MCF 10A (cell line): ENCODE measurements at places on chromosomes 1 and 21. TPM values are rescaled to one million over a fixed set of nuclear protein-coding genes. Genes with fewer than 3 reads are reported as not detected.

GRCh38 chr1:78856096-78856495 lies 150.4 kb downstream of the ADGRL4 start:
- no peak for DNase-seq

GRCh38 chr1:18893120-18893519 lies 9.2 kb downstream of the ALDH4A1 start:
- no peak for DNase-seq

DNA sequence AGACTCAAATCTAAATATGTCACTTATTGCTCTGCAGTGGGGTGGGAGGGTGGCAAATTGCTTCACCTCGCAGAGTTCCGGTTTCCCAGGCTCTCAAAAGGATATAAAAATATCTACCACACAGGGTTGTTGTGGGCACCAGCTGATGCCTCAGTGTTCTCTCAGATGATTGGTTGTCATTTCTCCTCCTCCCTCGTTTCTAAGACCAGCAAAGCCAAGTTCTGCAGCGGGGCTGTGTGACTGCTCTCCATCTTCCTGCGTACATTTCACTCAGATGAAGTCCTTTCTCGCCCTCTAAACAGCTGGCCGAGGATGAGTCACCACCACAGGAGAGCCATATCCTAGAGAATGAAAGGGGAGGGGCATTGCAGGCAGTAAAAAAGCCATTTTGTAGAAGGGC lies 35.0 kb upstream of the VWA5B1 start:
- peak; percentile 45 for DNase-seq

- no peak for DNase-seq
Observed at GRCh38 chr1:224169718-224170270, 13.2 kb upstream of the DEGS1 start.

DNA sequence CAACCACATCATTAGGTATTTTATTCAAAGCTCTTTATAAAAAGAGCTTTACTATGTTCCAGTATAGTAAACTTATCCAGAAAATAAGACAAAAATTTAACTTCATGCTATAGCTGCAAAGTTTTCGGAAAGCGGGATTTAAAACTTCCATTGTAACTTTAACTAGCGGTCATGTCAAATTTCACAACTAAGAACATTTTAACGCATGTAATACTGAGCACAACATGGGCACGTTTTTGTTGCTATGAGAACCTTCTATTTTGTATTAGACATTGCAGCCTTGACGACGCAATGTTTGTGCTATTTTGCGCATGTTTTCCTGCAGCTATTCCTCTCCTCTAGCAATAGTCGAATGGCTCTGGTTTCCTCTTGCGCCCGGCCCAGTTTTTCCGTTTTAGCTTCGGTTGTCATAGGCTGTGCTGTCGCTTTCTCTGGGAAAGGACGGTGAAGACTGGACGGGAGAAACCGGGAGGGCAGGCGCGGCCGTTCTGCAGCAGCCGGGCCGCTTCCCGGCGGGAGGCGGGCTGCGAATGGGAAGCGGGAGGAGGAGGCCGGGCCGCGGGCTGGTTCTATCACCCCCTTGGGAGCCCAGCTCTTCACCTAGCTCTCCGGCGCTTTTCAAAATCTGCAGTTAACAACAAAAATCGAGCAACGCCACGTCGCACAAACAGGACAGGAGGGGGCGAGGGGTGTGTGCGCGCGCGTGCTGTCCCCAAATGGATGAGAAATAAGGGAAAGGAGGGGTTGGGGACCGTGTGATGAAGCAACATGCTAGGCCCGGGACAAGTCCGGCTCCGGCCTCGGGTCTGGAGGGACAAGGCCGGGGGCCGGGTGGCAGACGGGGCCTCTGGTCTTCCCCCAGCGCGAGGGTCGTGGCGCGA lies 105.3 kb upstream of the HNRNPU start:
- DNase-seq = peak; percentile 95

- no peak for DNase-seq
Observed at GRCh38 chr1:225409051-225409450, 18.8 kb downstream of the LBR start.

DNA sequence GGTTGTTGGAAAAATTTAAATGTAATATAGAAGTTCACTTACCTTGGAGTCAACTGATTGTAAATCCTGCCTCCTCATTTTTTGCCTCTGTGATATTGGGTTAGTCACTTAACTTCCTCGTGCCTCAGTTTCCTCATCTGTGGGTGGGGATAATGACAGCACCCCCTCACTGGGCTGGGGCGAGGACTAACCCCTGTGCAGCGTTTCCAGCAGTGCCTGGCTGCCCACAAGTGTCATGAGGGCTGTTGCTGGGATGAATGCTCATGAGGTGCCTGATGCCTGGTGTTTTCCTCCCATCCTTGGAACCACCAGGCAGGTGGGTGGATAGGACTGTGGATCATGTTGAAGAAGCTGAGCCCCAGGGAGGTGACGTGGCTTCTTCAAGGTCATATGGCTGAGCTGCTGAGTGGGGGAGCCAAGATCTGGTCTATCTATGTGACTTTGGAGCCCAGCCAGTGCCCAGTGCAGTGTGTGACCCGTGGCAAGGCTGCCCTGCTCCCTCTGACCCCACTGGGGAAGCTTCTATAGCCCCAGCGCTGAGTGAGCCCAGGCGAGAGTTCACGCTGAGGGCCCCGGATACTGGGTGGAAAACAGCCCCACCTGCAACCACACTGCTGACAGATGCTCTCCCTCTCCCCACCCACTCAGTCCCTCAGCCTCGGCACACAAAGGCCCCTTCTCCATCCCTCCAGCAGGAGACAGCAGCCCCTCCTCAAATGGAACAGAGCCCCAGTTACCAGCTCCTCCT lies 446.0 kb downstream of the PTPRU start:
- no peak for DNase-seq

DNA sequence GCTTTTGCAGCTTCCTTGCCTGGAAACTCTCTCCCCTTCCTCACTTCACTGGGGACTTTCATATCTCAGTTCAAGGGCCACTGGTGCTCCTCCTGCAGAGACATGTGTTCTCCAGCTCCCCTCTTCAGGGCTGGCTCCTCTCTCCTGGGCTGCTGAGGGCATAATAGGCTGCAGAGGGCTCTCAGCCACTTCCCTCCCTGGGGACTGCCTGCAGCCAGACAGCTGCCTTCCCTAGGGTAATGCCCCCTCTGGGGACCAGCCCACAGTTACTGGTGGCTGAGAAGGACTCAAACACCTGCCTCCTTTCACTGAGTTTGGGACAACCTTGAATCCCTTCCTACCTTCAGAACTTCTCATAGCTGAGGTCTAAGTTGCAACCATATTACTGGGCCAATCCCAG lies 104.8 kb upstream of the POU3F1 start:
- no peak for DNase-seq

- DNase-seq = no peak
Observed at GRCh38 chr1:177925006-177925405, 44.9 kb downstream of the SEC16B start.

DNA sequence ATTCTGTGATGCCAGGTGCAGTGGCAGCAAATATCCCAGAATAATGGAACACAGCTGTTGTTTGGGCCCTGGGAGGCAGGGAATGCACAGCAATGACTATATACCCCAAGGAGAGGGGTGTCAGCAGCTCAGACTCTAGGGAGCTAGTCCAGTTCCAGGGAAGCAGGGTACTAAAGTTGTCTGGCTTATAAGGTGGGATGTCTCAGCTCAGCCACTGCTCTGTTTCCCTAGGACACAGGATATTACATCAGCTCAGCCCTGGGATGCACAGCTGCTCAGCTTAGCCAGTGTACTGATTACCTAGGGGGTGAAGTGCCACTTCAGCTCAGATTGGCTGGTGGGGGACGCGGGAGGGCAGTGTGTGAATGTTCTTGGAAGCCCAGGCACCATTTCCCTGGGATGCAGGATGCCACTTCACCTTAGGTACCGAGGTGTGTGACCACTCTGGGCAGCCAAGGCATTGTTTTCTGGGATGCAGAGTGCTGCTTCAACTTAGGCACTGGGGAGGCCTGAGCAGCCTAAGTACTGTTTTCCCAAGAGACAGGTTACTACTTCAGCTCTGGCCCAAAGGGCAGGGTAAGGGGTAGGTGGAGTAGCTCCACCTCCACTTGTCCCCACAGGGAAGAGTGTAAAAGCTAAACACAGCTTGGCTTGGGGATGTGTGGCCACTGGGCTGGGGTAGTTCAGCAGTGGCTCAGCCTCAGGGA lies 59.4 kb downstream of the DIPK1A start:
- no peak for DNase-seq

DNA sequence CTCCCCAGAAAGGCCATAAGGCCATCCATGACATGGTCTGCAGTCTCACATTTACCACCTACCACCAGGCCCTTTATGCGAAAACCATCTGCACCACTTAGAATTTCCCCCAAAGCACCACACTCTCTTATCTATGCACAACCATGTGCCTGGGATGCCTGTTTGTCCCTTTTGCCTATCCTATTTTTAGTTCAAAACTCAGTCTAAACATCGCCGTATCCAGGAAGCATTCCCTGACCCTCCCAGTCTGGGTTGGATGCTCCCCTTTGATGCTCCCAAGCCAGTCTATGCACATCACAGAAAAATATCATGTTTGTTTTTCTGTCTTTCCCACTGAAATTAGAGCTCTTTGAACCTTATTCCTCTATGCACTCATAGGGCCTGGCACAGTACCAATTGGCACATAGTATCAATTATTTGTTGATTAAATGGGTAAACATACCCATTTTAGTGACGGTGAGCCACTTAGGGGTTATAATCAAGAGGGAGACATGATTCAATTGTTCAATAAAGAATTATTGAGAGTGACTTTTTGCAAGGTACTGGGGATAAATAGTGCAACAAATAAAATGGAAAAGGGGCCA lies 6.7 kb downstream of the MPL start:
- no peak for DNase-seq

- DNase-seq = no peak
Observed at GRCh38 chr1:184292101-184292500, 94.7 kb upstream of the C1orf21 start.

- DNase-seq = no peak
Observed at GRCh38 chr1:77218477-77219165, 609 bp downstream of the PIGK start.

- peak; percentile 57 for DNase-seq
Observed at GRCh38 chr1:169779970-169780369, 14.7 kb downstream of the METTL18 start.

DNA sequence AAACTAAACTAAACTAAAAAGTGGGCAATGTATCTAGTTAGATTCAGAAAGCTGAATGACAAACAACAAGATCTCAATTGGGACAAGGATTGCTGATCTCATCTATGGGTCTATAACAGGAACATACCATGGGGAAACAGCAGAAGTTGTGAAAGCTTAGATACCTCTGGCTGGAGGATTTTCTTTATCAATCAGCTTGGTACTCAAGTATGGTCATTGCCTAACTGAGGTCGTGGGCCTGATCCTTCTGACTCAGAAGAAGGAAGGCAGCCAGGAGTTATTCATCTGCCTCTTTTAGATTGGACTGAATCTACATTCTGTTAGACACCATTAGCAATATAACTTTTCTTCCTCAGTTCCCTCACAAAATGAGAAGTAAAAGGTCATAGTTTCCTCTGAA lies 39.7 kb downstream of the DNTTIP2 start:
- peak; percentile 79 for DNase-seq

- peak; percentile 83 for DNase-seq
Observed at GRCh38 chr1:47796626-47797025, 200.6 kb downstream of the TRABD2B start.

- DNase-seq = no peak
Observed at GRCh38 chr21:21929789-21930188, 931.6 kb downstream of the NCAM2 start.

DNA sequence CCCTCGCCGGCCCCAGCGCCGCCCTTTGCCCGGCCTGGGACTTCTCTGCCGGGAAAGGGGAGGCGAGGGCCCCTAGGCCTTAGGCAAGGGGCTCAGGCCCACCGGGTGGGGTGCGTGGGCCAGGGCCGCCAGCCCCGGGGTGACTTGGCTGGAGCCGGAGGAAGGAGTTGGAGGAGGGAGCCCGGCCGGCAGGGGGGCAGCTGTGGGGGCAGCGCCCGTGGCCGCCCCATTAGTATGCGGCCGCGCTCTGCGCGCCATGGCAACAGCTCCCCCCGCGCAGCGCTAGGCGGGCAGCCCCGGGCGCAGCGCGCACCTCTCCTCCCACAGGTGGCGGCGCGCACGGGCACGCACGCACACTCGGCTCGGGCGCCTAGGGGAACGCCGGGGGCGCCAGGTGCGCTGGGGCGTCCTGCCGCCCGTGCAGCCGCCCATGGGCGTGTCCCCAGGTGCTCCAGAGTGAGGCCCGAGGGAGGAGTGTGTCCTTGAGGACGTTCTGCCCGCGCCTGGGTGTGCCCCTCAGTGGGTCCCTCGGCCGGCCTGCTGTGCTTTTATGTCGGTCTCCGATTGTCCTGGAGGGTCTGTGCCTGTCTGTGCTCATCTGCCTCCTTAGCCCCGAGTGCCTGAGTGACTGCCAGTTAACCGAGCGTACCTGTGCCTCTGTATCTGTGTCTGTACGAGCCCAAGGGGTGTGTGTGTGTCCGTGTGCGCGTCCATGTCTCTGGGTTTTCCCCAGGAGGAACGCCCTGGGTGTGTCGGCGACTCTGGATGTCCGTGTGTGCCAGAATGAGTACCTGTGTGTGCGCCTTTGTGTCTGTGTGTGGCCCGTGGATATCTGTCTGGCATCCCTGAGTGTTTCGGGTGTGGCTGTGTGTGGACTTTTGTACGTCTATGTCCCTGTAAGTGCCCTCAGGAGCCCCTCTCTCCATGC lies 38.2 kb upstream of the WASF2 start:
- DNase-seq = no peak

- DNase-seq = no peak
Observed at GRCh38 chr1:192418552-192419285, 101.9 kb downstream of the RGS21 start.

- DNase-seq = peak; percentile 88
Observed at GRCh38 chr21:43645136-43645891, 14.0 kb downstream of the HSF2BP start.

- DNase-seq = no peak
Observed at GRCh38 chr1:36642802-36643201, 160.1 kb upstream of the CSF3R start.

- DNase-seq = peak; percentile 60
Observed at GRCh38 chr1:35726450-35727433, 8.1 kb upstream of the C1orf216 start.

- DNase-seq = peak; percentile 61
Observed at GRCh38 chr1:234535763-234536515, 57.0 kb upstream of the TARBP1 start.

MMEL1 gene
- total RNA-seq = not detected in 2 replicates

HIVEP3 gene
- 0.61 and 1.2 TPM in 2 replicates for total RNA-seq

FCER1G gene
- total RNA-seq = 1.0 and 2.1 TPM in 2 replicates

HTR6 gene
- not detected in 2 replicates for total RNA-seq

AKR7A3 gene
- 0.40 and 0.69 TPM in 2 replicates for total RNA-seq

DPYD gene
- 37.4 and 48.2 TPM in 2 replicates for total RNA-seq

RABGAP1L gene
- total RNA-seq = 18.2 and 19.0 TPM in 2 replicates

LENEP gene
- 0.83 TPM in 1 of 2 replicates, not detected in the other for total RNA-seq

CR1 gene
- total RNA-seq = not detected in 2 replicates

PADI4 gene
- total RNA-seq = 0.51 TPM in 1 of 2 replicates, not detected in the other
